ENCODE measurements at places on chromosomes 4 and X.

DNA sequence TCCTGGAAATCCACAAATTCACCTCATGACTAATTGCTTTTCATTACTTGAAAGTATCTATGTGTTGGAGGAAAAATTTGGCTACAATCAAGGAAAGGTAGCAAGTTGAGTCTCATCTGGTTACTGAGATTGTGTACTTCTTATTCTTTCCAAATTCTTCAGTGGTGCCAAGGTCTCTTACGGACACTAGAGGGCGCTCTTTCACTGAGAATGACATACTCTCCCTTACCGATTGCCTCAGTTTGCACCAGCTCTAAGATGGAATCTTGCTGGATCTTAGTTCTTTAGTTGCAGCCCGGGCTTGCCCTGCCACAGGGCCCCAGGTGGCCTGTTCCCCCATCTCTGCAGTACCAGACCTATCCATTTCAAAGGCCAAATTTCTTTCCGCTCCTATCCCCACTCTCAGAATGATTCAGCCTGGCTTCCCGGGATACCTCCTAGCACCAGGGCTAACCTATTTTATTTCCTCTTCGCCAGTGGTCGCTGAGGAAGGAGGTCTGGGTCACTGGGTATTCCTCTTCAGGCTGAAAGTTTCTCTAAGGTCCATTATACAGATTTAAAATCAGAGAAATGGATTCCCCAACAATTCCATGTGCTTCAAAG lies 24.6 kb upstream of the GPR50 start:
- no peak for DNase-seq

- DNase-seq = no peak
Measured at GRCh38 chr4:142728233-142728632, 117.9 kb downstream of the INPP4B start.

- DNase-seq = no peak
Measured at GRCh38 chrX:94492541-94492940, 818.5 kb downstream of the FAM133A start.

DNA sequence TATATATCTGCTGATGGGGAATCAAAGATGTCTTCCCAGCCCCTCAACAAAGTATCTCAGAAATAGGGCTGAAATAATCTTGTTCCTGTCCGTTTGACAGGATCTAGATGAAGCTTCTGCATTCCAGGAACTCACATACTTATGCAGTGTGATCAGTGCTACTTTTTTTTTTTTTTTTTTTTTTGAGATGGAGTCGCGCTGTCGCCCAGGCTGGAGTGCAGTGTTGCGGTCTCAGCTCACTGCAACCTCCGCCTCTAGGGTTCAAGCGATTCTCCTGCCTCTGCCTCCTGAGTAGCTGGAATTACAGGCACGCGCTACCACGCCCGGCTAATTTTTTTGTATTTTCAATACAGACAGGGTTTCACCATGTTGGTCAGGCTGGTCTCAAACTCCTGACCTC lies 36.4 kb downstream of the DHX15 start:
- DNase-seq = no peak

DNA sequence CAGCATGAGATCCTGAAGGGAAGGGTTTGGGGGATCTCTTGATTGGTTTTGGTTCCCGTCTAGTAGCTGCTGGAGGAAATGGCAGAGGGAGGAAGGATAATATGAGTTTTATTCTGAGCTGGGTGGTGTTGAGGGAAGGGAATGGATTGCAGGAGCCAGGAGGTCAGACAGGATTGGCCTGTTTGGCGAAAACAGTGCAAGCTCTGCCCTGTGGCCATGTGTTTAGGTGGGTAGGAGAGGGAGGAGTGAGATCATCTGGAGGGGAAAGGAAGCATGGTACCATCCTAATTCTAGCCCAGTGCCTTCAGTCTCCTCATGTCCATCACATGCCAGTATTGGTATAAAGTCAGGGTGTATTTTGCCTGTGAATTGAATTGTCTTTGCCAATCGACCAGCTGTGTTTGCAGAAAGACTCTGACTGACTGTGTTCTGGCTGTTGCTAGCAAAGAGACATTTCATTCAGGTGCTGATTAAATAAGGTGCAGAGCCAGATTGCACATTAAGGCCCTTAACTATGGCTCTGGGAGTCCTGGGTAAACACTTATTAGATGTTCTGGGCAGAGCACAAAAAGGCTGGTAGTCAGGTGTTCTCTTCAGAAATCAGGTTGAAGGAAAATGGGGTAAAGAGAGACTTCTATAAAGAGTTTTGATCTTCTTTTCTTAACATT lies 10.0 kb downstream of the TMEM164 start:
- DNase-seq = no peak

DNA sequence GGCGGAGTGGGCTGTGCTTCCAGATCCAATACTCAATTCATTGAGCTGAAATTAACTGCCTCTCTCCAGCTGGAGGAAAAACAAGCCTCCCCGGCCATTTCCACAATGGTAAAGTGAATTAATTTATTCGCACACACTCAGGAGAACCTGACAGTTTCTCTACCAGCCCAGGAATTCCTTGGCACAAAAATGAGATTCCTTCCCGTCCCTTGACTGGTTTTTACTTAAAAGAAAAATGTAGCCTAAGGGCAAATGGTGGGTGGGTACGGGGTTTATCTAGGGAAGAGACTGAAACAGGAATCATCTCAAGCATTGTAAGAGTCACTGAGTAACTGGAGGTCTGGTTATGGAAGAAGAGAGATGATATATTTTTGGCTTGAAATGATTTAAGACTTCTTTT lies 102.7 kb downstream of the VCX3A start:
- no peak for DNase-seq

DNA sequence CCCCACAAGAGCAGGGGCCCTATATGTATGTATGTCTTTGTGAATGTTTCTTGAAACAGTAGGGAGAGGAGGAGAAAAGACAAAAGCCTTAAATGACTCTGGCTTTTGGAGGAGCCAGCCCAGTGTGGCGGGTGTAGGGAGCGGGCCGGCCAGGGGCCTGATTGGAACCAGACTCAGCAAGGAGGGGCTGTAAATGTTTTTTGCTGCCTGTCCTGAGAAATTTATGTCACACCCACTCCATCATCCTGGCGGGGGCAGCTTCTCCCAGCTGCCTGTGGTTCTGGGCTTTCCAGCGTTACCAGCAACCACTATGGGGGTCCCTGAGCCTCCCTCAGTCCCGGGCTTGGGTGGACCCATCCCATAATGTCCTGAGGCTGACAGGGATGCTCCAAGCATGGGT lies 130.8 kb downstream of the PJA1 start:
- no peak for DNase-seq

DNA sequence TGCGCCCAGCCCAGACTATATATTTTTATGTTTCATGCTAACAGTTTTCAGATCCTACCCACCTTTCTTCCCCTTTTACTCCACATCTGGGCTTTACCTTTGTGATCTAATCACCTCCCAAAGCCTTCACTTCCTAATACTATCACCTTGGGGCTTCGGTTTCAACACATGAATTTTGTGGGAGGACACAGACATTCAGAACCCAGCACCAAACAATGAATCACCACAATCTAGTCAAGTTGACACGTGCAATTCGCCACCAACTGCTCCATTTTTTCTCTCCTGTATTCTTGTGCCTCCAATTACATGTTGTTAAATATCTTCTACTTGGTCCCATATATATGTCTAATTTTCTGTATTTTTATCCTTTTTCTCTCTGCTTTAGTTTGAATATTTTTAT lies 41.8 kb upstream of the STX18 start:
- no peak for DNase-seq

DNA sequence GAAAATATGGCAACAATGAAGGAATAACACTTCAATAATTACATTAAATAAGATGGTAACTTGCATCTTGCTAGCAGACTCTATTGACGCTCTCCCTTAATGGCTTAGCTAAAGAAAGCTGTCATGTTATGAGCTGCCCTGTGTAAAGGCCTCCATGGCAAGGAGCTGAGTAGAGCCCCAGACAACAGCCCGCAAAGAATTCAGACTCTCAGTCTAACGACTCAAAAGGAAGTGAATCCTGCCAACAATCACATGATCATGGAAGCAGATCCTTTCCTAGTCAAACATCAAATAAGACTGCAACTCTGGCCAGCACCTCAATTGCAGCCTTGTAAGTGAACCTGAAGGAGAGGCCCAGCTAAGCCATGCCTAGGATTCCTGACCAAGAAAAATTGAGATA lies 157.6 kb downstream of the MAB21L2 start:
- DNase-seq = no peak

- DNase-seq = no peak
Measured at GRCh38 chrX:55143621-55144020, 54.8 kb downstream of the PAGE2 start.

GRCh38 chr4:6610856-6611430 lies 29.5 kb upstream of the MRFAP1 start:
- DNase-seq = no peak

GRCh38 chrX:1754077-1754476 lies 139.2 kb downstream of the ASMT start:
- DNase-seq = no peak

DNA sequence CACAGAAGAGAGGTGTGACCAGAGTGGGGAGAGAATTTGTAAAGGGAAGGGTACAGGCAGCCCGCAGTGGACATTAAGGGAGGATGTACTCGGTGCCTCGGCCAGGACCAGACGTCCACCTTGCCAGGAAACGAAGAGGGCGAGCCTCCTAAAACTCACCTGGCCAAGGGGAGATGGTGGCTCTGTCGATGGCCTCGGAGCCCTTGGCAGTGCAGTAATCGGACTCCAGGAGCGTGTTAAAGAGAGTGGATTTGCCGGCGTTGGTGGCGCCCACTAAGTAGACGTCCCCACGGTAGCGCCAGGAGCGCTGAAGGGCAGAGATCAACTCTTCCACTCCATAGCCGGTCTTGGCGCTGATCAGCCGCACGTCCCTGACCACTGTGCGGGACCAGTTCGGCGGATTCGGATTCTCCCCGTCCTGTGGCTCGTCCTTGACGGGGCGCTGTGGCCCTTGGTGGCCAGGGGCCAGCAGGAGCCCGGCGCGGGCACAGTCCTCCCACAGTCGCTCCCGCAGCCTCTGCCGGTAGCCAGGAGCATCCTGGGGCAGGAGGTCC lies 1.0 kb downstream of the NOA1 start:
- no peak for DNase-seq

DNA sequence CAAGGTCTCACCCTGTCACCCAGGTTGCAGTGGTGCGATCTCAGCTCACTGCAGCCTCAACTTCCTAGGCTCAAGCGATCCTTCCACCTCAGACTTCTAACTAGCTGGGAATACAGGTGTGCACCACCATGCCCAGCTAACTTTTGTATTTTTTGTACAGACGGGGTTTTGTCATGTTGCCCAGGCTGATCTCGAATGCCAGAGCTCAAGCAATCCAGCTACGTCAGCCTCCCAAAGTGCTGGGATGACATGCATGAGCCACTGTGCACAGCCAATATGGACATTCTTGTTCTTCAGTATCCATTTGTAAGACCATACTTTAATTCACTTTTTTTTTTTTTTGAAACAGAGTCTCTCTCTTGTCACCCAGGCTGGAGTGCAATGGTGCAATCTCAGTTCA lies 3.5 kb upstream of the CCNI start:
- DNase-seq = no peak

DNA sequence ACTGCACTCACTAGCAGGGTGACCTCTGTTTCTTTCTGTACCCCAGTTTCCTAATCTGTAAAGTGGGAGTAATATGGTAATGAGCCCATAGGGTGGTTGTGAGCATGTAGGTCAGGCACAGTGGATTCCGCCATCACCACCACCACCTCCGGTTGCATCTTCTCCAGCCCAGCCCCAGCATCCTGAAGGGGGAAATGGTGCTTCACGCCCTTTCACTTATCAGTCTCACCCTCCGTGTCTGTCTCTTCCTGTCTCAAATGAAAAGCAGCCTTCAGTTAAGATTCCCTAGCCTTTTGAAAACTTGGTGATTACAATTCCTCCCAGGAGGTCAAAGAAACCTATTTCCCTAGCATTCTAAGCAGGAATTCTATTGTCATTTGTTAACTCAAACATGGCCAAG lies 16.9 kb upstream of the XPNPEP2 start:
- no peak for DNase-seq

GRCh38 chr4:40940317-40940741 lies 190.6 kb downstream of the NSUN7 start:
- DNase-seq = no peak

GRCh38 chr4:35461931-35462659 lies 782.2 kb downstream of the ARAP2 start:
- no peak for DNase-seq

DNA sequence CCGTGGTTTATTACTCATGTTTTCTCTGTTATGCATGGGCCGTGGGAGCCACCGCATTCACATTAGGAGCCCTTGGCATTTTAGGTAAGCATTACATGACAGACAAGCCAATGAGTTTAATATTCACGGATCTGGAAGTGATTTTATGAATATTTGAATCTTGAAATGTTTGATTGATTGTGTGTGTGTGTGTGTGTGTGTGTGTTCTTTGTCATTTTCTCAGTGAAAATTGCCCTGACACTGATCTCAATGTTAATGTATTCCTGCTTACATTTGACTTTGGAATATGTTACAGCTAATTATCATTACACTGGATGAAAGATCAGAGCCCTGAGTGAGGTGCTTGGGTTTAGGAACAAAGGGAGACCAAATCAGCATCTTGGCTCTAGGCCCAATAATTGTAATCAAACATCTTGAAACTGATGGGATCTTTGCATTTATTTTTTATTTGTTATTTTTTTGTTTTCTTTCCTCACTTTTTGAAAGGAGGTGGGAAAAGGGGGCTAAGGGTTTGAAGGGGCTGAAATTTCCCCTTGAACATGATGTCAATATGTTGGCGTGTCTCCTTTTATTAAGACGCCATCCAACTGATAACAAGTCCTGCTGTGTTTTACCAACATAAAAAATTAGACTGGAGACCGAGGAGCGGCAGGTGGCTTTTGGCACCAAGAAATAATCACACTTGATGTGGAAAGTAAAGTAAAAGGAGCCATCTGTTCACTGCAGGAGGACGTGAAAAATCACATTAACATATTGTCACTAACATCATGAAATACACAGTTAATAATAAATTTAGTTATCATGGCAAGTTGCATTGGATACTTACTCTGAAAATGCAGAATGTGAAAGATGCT lies 5.2 kb upstream of the GK2 start:
- DNase-seq = no peak

- no peak for DNase-seq
Measured at GRCh38 chr4:108940149-108940548, 177.3 kb upstream of the ETNPPL start.

DNA sequence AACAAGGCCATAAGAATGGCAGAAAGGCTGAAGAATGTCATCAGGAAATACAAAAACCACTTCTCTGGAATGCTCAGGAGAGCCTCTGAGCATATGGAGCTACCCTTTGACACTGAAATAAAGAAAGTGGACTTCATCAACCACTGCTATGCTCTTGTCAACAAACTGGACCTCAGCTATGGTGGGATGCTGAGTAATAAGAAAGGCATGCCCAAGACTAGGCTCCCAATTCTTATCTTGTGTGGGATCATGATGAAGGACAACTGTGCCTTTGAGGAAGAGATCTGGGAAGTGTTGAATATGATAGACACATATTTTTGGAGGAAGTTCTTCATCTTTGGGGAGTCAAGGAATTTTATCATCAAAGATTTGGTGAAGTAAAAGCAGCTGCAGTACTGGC lies 86.9 kb upstream of the MAGEB16 start:
- no peak for DNase-seq

GRCh38 chr4:155530290-155530689 lies 136.4 kb upstream of the GUCY1A1 start:
- DNase-seq = no peak
